ENCODE measurements at places on chromosomes 5 and 9.

GRCh38 chr9:135478829-135479468 is 633 bp upstream of the PPP1R26 start:
- no peak for DNase-seq

DNA sequence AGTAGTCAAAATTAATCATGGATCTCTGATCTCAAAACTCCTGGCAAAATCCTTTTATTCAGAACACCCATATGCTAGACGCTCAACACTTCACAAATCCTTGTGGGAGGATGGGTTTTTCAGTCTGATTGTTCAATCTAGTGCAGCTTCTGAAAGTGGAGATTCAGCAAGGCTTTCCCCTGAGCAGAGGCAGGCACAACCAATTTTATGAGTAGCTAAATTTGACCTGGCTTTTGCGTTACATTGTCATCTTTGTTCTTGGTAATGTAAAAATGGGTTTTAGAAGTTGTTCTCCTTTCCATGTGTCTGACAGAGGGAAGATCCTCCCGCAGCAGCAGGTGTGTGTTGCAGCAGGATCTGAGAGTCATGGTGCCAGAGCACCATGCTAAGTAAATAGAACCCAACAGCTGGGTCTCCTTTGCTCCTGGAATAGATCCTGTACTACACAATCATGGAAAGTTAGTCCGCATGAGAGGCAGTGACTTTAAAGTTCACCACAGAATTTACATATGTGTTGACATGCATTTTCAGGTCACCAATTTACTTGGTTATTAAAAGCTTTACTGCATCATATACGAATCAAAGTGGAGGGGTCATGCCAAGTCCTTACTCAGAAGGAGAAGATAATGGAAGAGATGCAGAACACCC is 70.1 kb upstream of the MEF2C start:
- DNase-seq, result no peak

GRCh38 chr5:142883025-142883424 is 112.8 kb downstream of the ARHGAP26 start:
- no peak for DNase-seq

DNA sequence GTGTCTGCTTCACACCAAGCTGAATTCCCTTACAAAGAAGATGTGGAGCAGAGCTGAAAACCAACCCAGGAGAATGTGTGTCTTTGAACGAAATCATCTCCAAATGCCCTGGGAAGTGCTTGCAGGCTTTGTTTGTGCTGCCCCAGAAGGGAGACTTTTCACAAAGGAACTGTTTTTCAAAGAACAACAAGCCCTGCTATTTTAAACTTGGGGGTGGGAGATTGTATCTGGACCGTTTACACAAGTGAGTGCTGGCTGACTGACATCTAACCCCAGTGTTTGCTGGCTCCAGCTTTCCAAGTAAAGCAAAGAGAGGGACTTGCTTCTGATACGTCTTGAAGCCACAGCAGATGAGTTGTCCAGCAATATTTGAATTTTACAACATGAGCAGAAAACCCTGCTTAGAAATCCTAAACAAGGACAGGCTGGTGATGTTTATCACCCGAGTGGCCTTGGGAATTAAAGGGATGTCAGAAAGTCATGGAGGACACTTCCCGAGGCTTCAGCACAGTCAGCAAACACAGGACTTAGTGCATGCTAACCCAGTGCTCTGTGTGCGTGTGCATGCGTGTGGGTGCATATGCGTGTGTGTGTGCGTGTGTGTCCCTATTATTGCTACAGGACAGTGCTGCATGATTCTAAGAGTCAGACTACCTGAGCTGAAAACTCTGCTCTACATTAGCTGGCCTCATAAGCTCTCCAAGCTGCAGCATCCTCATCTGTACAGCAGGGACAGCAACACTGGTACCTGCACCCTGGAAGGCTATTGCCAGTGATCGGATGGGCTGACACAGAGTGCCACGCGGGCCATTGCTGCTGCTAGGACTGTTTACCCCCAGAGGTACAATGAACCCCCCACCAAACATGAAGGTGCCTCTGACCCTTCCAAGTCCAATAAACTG is 1.4 kb downstream of the ADAMTS12 start:
- DNase-seq, result no peak

DNA sequence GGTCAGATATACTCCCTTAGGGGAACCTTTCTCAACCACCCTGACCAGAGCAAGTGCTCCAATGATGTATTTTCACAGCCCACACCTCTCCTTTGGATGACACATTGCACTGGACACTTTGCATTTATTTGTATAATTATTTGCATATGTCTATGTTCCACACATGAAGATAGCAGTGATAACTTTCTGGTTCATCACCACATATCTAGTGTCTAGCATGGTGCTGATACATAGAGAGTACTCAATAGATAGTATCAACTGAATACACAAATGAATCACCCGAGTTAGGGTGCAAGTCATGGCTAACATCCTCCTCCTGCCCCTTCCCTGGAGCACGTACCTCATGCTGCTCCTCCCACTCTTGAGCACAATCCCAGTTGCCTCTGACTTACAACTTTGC is 617.6 kb downstream of the EBF1 start:
- no peak for DNase-seq

DNA sequence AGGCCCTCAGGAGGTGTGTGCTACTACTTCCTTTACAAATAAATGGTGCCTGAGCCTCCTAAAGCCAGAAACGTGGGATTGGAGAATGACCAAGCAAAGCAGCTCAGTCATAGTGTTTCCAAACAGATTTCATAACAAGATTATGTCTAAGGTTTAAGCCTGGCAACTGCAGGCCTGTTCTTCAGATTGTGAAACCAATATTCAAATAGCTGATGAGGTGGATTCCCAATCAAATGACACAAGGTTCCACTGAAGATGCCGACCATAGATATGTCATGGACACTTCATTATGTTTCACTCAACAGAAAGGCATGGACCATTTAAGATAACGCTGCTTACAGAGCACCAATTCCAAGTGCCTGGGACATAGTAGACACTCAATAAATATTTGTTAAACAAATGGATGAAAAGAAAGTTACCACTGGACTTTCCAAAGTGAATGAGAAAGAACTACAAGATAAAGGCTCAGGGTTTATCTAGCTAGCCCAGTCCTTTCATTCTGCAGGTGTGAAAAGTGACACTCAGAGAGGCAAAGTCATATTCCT is 189.5 kb downstream of the ACTL7B start:
- no peak for DNase-seq

GRCh38 chr5:6080436-6080835 is 297.9 kb downstream of the MED10 start:
- no peak for DNase-seq

DNA sequence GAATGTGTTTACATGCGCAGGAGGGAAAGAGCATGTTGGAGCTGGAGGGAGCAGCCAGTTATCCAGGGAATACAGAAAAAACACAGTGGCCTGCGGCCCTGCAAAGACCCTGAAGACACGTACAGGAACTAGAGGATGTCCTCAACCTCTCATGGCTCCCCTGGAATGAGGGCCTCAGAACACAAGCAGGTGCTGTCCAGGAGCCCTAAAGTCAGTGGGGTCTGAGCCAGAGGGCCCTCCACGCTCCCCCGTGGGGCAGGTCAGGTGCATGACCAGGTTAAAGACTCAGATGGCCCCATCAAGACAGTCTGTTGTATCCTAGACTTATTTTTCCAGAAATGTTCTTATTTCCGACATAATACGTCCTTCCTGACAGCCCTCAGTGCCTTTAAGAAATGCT is 106.9 kb downstream of the ROR2 start:
- no peak for DNase-seq
